ENCODE measurements at places on chromosomes 3 and 15.
A peak's percentile ranks its signal among the peaks of the same experiment; 100 is the strongest.

GRCh38 chr3:79039192-79039591, 728.6 kb downstream of the ROBO1 start:
- no peak for DNase-seq

GRCh38 chr3:28077572-28077971, 163.8 kb upstream of the CMC1 start:
- no peak for DNase-seq

DNA sequence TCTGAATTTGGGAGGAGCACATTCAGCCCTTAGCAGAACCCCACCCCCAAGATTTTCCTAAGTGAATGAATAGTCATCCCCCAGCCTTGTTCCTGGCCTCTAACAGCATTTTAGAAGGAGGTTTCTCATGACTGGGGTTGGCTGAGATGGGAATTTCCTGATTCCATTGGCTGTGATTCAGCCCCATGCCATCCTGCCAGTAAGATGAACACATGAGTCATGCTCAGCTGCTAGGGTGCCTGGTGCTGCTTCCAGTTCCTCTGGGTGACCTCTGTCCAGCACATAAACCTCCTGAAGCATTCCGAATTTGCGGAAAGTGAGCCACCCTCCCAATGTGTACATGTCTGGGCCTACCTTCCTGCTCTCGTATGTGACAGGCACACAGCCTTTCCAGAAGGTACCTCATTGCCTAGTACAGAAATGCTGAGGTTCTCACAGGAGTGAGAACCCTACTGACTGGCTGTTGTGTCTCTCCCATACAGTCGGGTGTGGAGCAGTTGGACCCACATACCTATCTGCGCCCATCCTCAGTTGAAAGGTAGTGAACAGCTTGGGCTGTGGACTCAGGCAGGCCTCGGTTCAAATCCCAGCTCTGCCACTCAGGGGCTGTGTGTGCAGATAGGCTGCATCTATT, 91.7 kb downstream of the APBA2 start:
- no peak for DNase-seq

- DNase-seq: no peak
These were observed 74.0 kb downstream of the COL8A1 start for GRCh38 chr3:99712291-99712954.

DNA sequence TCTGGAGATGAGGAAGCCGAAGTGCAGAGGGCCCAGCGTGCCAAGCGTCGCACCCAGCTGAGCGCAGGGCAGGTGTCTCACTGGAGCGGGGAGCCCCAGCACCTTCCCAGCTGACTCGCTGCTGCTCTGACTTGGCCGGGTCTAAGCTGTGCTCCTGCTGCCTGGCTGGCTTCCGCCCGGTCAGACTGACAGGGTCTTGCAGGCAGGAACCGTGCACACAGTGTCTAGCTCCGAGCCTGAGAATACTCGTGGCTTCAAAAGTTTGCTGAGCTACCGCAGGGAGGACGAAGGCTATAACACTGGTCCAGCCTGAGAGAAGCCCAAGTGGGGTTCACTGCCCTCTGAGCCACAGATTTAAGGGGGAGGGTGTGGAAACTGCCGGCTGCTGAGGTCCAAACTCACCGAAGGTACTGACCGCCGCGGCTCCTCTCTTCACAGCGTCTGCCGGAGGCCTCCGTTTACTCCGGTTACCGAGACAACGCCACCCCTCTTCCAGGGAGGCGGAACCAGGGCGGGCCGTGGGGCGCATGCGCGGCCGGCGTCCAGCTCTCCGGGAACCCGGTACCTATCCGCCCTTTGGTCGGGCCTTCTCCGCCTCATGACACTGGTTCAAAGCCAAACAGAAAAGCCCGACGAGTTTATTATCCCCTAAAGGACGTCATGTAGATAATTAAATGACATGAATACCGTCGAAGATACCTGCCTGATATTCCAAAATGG, at the start of gene CFAP44:
TSS of gene CFAP44 (minus strand) at position 443 of the 720 bp plus-strand sequence. CDS start 7,829 bp downstream, outside the sequence.
- DNase-seq: peak; percentile 49

Data from urinary bladder (tissue), 4 donors.